Activated naive CD8-positive, alpha-beta T cell treated with anti-CD3 and anti-CD28 coated beads, Interleukin-2, amount 50 U/mL, for 24 hours (primary cell): ENCODE measurements at places on chromosomes 12 and 14.

GRCh38 chr14:82388488-82388887 is 854.8 kb upstream of the SEL1L start:
- no peak for DNase-seq

GRCh38 chr12:52149182-52149641 is 42.6 kb downstream of the KRT80 start:
- DNase-seq: no peak

DNA sequence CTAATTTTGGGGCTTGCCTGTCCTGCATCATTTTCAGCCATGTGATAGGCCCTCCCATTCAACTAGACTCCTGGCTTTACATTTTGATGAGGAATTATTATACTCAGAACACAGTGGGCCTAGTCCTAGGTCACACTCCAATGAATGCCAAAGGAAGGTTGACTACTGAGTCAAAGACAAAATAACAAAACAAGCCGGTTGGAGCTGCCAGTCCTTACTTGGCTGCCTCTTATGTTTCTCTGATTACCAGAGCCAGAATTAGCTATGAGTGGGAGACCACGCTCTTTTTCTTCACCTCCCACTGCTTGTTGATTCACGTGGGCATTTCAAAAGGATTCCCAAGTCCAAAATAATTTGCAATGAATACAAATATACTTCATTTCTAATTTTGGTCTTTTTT is 78.1 kb upstream of the USP44 start:
- no peak for DNase-seq

DNA sequence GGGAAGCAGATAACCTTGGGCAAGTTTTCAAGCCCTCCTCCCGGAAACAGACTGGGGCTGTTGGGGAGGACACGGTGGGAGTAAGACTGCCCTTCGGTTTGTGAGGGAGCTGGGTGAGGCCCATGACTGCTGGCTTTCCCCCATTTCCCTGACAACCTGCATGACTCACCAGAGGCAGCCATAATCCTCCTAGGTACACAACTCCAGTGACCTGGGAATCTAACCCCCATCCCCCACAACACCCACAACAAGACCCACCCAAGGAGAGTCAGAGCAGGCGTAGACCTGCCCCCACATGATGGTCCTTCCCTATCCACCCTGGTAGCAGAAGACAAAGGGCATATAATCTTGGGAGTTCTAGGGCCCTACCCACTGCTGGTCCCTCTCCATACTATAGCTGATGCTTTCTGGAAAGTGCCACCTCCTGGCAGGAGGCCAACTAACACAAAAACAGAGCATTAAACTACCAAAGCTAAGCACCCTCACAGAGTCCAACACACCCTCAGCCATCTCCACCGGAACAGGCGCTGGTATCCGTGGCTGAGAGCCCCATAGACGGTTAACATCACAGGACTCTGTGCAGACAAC is 14.8 kb downstream of the DDX24 start:
- DNase-seq: no peak

DNA sequence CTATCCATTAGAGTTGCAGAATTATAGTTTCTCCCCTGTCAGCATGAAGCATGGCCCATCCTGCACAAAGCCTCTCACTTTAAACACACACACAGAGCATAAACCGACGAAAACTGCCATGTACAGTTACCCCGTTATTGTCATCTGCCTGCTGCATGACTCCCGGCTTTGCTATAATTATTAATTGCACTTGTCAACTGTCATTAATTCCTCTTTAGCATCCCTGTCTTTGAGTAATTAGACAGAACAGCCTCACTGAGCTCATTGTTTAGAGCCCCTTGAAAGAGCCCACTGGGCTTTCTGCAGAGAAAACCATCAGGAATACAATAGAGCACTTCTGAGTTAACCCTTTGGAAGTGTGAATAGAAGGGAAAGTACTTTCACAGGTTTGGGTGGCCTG is 307.2 kb upstream of the SOX5 start:
- DNase-seq: no peak

GRCh38 chr14:92577321-92577742 is 63.8 kb downstream of the RIN3 start:
- DNase-seq: no peak

DNA sequence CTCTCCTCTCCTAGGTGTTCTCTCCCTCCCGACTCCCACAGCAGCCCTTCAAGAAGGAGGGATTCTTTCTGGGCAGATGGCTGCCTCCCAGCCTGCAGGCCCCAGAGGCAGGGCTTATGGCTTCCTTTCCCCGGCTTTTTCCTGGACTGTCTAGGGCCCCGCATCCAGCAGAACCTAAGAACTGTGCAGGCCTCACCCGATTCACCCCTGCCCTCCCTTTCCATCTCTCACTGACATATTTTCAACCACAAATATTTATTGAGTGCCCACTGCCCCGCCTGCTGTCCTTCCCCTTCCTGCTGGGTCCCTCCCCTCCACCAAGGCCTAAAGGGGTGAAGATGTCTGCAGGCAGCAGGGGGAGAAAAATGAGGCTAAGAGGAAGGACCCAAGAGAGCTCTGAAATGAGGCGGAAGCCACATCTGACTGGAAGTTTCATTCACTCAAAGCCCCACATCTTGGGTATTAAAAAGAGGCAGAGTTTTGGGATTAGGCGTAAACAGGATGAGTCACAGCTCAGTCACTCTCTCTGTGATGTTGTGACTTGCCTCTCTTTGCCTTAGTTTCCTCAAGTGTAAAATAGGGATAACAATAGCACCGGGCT is 2.9 kb downstream of the SCNN1A start:
- no peak for DNase-seq

GRCh38 chr12:20050221-20050620 is 318.1 kb upstream of the PDE3A start:
- DNase-seq: no peak

GRCh38 chr14:103225062-103225461 is 101.8 kb downstream of the TNFAIP2 start:
- no peak for DNase-seq

DNA sequence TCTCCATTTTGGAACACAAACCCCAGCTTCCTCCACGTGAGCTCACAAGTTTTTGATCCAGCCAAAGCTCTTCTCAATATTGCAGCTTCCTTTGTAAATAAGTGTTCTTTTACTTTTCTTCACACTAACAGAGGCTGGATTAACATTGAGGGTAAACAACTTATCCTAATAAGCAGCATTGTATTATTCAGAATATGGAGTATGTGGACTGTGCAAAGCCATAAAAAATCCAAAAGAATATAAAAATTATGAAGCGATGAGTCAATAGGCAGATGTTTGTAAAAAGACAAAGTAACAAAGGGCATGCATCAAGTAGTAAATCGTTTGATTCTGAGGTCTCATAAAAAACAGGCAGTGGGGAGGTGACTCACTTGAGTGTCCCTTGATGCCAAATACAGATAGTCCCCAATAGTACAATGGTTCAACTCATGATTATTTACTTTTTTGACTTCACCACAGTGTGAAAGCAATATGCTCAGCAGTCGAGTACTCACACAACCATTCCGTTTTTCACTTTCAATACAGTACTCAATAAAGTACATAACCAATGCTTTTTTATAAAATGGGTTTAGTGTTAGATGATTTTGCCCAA is 23.1 kb upstream of the KCNK10 start:
- no peak for DNase-seq

DNA sequence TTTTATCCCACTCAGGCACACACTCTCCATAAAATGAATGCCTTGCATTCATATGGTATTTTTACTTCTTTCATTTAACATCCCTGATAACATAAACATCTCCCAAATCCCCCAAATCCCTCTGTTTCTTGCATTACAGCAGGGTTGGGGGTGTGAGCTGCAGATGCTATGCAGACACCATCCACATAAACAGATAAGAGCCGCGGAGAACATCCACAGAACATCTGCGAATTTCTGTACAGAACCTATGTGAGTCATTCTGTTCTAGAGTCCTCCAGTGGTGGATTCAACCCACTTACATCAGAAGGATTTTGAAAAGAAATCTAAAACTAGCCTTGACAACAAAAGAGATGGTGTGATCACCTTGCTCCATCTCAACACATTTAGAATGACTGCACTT is 20.3 kb downstream of the FBLN5 start:
- no peak for DNase-seq

- DNase-seq: no peak
These were observed 3.3 kb downstream of the FAR2 start for GRCh38 chr12:29152223-29152868.
